PC-3 (cell line): ENCODE measurements at places on chromosomes 3 and 15. TPM values are rescaled to one million over a fixed set of nuclear protein-coding genes. Genes with fewer than 3 reads are reported as not detected.
A peak's percentile ranks its signal among the peaks of the same experiment; 100 is the strongest.

DNA sequence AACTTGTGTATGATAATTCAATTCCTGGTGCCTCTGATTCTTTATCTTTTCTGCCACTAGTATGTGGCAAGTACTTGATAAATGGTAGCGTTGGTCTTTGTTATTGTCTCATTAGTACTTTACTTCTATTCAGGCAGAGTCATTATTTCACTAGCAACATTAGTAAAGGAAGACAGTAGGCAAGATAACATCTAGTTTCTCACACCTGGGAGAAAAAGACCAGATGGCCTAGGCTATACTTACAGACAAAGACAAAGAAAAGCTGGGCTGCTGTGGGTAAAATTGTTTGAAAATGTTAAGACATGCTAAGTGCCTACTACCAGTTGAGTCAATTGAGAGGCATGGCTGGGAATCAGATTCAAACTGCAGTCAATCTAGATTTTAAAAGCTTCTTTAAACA is 198.7 kb upstream of the CMC1 start:
- DNase-seq = no peak

GRCh38 chr3:52221141-52221562 is 4.3 kb downstream of the TLR9 start:
- no peak for DNase-seq

DNA sequence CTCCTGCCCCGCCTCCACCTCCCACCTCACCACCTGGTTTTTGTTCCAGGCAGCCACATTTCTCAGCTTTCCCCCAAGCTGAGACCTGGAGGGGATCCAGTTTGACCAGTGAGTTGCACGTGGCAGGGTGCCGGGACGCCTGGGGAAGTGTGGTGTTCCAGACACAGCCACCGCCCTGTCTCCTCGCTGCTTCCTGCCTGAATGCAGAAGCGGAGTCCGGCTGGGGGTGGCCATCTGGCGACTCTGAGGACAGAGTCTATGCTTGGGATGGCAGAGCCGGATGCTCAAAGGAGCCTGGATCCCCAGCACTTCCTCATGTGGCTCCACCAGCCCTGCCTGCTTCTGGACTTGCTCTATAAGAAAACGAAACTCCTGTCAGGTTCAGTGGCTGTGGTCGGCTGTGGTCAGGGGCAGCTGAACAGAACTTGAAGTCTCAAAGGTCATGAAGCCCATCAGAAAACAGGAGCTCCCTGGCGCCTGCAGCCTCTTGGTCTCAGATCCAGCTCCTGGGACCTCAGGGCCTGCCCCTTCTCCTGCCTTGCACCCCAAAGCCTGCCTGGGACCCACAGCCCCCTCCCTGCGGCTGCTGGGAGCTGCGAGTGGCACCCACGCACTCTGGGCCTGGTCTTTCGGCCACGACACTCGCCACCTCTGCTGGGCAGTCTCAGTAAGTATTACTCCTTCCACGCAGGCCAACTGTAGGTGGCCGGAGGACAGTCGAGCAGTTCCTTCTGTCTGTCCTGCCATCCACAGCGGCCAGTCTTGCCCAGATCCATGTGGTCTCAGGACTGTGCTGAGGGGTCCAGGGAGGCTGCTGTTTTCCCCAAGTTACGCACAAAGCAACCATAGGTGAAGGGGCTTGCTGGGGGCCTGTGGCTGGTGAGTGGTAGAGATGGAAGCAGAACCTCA is 112.8 kb upstream of the MEF2A start:
- DNase-seq = no peak

GRCh38 chr3:177444696-177445095 is 247.4 kb upstream of the TBL1XR1 start:
- DNase-seq = no peak

GRCh38 chr3:59542276-59542675 is 492.5 kb upstream of the CFAP20DC start:
- no peak for DNase-seq

DNA sequence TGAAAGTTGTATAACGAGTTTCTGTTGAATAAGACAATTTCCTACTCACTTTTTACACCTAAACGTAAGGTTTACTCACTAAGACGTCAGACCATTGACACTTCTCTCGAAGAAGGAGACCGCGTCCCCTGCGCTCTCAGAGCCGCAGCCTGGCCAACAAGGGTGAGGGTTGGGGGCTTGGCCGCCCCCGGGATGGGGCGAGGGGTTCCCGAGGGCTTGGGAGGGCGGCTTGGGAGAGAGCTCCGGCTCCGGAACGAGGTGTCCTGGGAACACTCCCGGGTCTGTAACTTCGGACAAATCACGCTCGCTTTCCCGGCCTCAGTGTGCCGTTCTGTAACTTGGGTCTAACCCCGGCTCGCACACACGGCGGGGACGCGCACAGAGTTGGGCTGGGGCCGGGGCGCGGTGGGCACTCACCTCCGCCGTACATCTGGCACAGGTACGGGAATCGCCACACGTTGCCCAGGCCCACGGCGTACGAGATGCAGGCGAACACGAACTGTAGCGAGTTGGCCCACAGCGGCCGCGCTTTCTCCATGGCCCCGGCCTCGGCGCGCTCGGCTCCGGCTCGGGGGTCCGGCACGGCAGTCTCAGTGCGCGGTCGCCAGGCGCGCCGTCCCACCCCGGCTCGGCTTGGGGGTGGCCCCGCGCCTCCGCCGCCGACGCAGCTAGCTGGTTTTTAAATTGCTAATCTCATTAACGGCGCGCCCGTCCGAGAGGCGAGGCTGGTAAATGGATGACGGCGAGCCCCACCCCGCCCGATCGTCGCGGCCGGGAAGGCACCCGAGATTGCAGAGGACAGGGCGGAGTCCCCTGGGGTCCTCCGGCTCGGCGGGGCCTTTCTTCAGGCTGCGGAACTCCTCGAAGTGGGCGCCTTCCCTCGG is at the start of gene SLC6A20:
SLC6A20 (minus strand) TSS at position 655 of the 884 bp plus-strand sequence; CDS start at position 538, 117 bp downstream.
- no peak for DNase-seq

DNA sequence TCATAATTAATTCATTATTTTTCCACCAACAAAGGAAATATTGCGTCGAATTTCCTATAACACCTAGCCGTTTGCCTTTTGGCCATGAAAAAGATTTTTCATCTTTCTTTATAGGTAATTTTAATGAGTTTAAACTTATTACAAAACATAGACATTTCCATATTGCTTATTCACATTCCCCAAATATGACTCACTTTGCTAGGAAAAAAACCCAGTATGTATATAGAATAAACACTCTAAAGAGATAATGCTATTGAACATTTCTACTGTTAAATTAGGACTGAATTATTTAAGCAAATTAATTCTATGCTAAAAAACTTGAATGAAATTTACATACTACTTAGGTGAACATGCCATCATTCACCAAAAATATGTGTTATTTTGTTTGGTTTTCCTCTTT is 16.2 kb downstream of the ZPLD1 start:
- peak; percentile 58 for DNase-seq

- no peak for DNase-seq
Measured at GRCh38 chr3:87227835-87228144, 681 bp downstream of the CHMP2B start.

DNA sequence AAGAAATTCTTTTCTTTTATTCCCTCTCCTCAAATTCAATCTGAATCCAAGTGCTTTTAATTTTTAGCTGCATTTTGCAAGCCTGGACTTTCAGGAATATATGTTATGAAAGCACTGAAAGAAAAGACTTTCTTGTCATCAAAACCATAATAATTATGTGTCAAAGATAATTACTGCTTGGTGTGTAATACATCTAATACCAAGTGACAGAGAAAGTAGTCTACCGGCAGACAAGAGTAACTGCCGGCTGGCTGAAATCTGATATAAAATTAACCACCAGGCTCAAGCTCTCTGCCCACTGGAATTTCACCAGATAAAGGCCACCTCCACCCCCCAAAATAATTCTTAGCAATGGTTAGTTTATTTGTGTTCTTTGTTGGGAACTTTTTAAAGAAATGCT is 220.9 kb upstream of the CDIN1 start:
- DNase-seq = no peak

The HDAC11 gene
- total RNA-seq = 21.8 and 24.2 TPM in 2 replicates

The MAGEL2 gene
- not detected in 2 replicates for total RNA-seq

The LRRC31 gene
- total RNA-seq = 0.04 TPM in 1 of 2 replicates, not detected in the other

The NRROS gene
- 0.07 and 0.29 TPM in 2 replicates for total RNA-seq

The PAK2 gene
- total RNA-seq = 32.6 and 53.8 TPM in 2 replicates
